Fibroblast of the aortic adventitia (primary cell): ENCODE measurements at places on chromosomes 1 and 21. TPM values are rescaled to one million over a fixed set of nuclear protein-coding genes. Genes with fewer than 3 reads are reported as not detected.
A peak's percentile ranks its signal among the peaks of the same experiment; 100 is the strongest.

Gene TDRD5
- not detected in 2 replicates for total RNA-seq

Gene RGS16
- 2.3 and 2.5 TPM in 2 replicates for total RNA-seq

GRCh38 chr1:184112176-184112948, 60.8 kb downstream of the TSEN15 start:
- no peak for DNase-seq

DNA sequence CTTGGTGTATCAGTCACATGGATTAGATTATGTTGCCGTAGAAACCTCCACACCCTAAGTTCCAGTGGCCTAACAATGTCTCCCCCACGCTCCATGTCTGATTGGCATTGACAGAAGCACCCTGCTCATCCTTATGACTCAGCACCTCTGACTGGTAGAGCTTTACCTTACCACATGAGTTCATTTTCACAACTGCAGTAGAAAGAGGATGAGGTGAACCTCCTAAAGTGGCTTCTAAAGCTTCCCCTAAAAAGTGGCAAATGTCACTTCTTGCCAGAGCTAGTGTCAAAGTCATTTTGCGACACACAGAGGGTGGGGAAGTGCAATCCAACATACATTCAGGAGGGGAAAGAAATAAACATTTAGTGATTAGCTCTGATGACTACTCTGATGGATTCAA, 30.6 kb upstream of the LYPD8 start:
- no peak for DNase-seq

- peak; percentile 22 for DNase-seq
These were observed 575.7 kb upstream of the ZP4 start for GRCh38 chr1:238466459-238466858.

Gene TMEM240
- 0.82 and 3.6 TPM in 2 replicates for total RNA-seq

Gene PRDM16
- 0.98 and 11.3 TPM in 2 replicates for total RNA-seq

DNA sequence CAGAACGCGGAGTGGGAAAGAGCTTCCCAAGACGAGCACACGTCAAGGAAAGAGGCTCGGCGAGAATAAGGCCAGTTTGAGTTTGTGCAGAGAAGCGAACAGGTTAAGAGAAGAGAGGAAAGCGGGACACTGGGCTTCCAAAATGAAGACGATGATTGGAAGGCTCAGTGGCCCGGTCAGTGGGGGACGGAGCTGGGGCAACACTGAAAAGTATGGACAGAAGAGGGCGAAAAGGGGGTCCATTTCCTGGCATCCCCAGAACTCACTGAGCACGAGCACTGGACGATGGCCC, 258 bp downstream of the CCT3 start:
- no peak for DNase-seq

- DNase-seq = no peak
These were observed 203.5 kb downstream of the FCRL5 start for GRCh38 chr1:157348538-157349480.

GRCh38 chr21:37984416-37984815, 68.2 kb upstream of the KCNJ6 start:
- DNase-seq = no peak

- DNase-seq = no peak
These were observed 51.7 kb downstream of the WNT9A start for GRCh38 chr1:227895828-227896685.

DNA sequence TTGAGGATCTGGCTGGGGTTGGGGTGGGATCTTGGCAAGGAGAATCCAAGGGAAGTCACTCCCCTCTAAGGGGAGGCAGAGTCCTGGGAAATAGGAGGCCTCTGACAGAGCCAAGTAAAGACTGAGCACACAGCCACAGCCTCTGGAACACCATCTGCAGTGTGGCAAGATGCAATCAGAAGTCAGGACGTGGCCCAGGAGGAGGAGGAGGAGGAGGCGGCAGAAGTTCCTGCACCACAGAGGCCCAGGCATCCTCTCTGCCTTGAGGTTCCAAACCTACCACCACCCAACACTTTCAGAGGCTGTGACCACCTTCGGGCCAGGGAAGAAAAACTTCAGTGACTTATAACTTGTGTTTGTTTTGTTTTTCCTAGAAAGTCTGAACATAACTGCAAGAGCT, 23.7 kb upstream of the KCNE2 start:
- DNase-seq = no peak
